ENCODE measurements at places on chromosomes 2 and 18.

DNA sequence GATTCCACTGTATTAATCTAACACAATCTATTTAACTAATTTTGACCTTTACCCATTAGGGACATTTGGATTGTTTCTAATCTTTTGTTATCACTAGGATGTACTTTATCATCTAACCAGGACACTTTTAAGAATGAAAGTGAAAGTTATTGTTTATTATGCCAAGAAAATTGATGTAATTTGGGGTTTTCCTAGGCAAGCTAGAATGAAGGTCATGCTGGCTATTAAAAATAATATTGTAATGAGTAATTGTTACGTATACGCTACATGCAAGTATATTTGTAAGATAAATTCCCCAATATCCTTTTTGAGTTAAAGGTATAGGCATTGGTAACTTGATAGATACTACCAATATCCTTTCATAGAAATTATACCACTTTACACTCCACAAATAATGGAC, 74.6 kb downstream of the COL5A2 start:
- DNase-seq, result peak; percentile 56

GRCh38 chr2:169240405-169240804, 121.9 kb downstream of the LRP2 start:
- no peak for DNase-seq

- no peak for DNase-seq
Measured at GRCh38 chr2:152655880-152656279, 61.4 kb downstream of the PRPF40A start.

GRCh38 chr18:22417496-22418188, at the start of gene CTAGE1:
CTAGE1 (minus strand) TSS chr18:22417915; CDS start chr18:22417811, 104 bp downstream.
- DNase-seq, result no peak

DNA sequence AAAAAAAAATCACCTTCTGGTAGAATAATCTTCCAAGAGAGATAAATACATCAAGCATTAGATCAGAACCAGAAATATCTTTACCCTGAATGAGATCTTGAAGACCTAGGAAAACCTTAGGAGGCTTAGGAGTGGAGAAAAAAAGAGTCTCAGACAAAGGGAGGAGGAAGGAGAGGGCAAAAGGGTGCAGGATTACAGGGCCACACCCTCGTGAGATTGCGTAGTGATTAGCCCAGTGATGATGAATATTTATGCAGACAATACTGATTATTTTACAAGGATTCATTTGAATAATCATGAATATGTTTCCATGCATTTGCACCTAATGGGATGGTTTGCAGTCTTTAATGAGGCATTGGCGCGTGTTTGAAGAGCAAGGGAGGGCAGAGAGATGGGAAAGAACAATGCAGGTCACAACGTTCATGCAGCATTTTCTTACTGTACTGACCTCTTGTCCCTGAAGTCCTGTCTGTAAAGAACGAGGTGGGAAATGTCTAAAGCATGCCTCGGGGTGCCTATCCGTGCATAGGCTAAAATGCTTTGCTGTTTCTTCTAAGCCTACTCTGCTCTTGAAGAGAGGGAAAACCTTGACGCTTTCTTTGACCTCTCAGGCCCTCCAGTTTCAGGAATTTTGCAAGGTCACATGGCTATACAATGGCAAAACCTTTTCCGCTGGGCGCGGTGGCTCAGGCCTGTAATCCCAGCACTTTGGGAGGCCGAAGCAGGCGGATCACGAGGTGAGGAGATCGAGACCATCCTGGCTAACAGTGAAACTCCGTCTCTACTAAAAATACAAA, 18.6 kb upstream of the ZNF532 start:
- DNase-seq, result no peak

DNA sequence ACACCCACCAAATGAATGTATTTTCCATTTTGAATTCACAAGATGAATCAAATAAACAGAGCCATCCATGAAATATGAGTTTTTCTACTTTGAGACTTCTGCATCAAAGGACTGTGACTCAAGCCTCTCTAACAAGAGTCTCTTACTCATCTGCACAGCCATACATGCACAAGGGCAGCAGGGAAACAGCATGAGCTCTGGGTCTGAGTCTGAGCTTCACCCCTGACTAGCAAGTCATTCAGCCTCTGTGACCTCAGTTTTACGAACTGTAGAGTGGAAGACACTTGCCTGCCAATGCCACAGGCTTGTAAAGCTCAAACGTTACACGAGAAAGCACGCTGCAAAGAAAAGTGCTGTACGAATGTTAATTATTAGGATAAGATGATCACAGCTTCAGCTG, 42.9 kb downstream of the MREG start:
- peak; percentile 22 for DNase-seq

GRCh38 chr2:217664761-217665160, 338.0 kb downstream of the TNS1 start:
- DNase-seq, result no peak

- DNase-seq, result no peak
Measured at GRCh38 chr2:30886080-30886479, 78.8 kb upstream of the CAPN13 start.

- DNase-seq, result no peak
Measured at GRCh38 chr18:41864216-41864615, 90.8 kb upstream of the PIK3C3 start.

DNA sequence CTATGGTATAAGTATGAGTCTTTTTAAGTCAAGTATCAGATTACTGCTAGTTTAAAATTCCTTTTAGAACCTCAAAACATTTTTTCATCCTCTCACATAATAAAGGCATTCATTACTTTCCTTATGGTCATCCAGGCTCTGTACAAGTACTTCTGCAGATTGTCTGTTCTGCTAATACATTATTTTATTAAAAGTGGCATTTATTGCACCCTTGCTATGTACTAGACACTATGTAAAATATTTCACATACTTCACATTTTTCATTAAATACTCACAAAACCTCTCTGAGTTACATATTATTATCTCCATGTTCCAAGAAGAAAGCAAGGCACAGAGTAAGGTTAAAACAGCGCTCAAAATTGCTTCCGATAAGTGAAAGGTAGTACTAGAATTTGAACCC, 84.1 kb downstream of the RAPH1 start:
- peak; percentile 59 for DNase-seq

GRCh38 chr2:60459851-60460250, 93.6 kb downstream of the BCL11A start:
- DNase-seq, result no peak

- no peak for DNase-seq
Measured at GRCh38 chr18:74063023-74063422, 84.6 kb downstream of the FBXO15 start.

- DNase-seq, result no peak
Measured at GRCh38 chr2:157480182-157480961, 36.5 kb upstream of the CYTIP start.

- peak; percentile 81 for DNase-seq
Measured at GRCh38 chr18:62282188-62282629, 42.9 kb upstream of the TNFRSF11A start.

- no peak for DNase-seq
Measured at GRCh38 chr2:57549642-57550102, 496.9 kb upstream of the VRK2 start.

Data from astrocyte of the spinal cord (primary cell).